Naive thymus-derived CD8-positive, alpha-beta T cell (primary cell): ENCODE measurements at places on chromosomes 5 and 9.
A peak's percentile ranks its signal among the peaks of the same experiment; 100 is the strongest.

- DNase-seq: no peak
These were observed 2.2 kb downstream of the SPOCK1 start for GRCh38 chr5:137496919-137497318.

- no peak for DNase-seq
These were observed 38.8 kb downstream of the NFX1 start for GRCh38 chr9:33329117-33329563.

- no peak for DNase-seq
These were observed 71.4 kb downstream of the DAPK1 start for GRCh38 chr9:87569008-87569509.

GRCh38 chr5:174315871-174316270 lies 270.4 kb downstream of the NSG2 start:
- no peak for DNase-seq

- no peak for DNase-seq
These were observed 71.2 kb upstream of the PARP8 start for GRCh38 chr5:50595199-50595598.

GRCh38 chr5:149646564-149646963 lies 65.3 kb downstream of the ARHGEF37 start:
- DNase-seq: peak; percentile 74

GRCh38 chr5:16995372-16995771 lies 59.3 kb upstream of the MYO10 start:
- DNase-seq: no peak

DNA sequence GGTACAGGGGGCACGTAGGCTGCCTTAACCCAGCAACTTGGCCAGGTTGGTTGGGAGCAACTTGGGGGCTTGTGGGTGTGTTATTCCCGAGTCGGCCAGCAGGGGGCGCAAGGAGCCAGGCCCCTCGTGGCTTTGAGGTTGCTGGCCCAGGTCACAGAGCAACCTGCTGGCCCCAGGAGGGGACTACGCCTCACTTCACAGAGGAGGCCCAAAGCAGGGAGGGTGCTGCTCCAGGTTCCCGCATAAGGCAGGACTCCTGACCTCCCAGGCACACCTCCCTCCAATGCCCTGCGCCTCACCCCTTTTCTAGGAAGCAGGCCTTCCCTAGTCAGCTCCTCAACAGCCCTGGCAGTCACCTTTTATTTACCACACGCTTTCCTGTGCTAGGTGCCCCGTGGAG lies 18.1 kb downstream of the KYAT1 start:
- DNase-seq: peak; percentile 68

GRCh38 chr9:98465799-98466198 lies 210.3 kb upstream of the TBC1D2 start:
- DNase-seq: no peak

DNA sequence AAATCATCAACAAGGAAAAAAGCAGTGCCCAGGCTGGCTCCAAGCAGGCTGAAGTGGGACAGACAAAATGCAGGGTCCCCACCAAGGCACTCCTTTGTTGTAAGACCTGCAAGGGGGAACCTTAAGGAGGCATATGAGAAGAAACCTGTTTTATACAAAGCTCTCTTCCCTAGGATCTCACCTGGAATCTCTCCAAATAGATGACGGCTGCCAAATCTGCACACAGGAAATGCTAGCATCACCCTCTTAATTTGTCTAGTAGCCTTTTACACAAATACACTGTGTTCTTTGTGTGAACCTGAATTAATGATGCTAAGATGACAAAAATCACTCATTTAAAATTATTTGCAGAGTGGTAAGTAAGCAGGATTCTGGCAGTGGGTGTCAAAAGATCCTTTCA lies 280.2 kb downstream of the SPOCK1 start:
- no peak for DNase-seq

- no peak for DNase-seq
These were observed 66.4 kb upstream of the POU5F2 start for GRCh38 chr5:93807846-93808245.

GRCh38 chr9:37971691-37972090 lies 67.8 kb upstream of the SLC25A51 start:
- DNase-seq: no peak

GRCh38 chr5:176534640-176535039 lies 2.6 kb downstream of the RNF44 start:
- DNase-seq: no peak

DNA sequence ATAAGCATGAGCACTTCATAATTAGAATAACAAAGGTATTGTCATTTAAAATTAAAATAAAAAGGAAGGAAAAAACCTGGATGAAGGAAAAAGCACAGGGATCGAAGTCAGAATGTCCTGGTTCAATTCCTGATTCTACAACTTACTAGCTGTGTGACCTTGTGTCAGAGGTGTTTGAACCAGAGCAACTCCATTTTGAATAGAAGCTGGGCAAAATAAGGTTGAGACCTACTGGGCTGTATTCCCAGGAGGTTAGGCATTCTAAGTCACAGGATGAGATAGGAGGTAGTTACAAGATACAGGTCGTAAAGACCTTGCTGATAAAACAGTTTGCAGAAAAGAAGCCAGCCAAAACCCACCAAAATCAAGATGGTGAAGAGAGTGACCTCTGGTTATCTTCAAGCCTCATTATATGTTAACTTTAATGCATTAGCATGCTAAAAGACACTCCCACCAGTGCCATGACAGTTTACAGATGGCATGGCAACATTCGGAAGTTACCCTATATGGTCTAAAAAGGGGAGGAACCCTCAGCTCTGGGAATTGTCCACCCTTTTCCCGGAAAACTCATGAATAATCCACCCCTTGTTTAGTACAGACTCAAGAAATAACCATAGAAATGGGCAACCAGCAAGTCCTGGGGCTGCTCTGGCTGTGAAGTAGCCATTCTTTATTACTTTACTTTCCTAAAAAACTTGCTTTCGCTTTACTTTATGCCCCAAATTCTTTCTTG lies 412.7 kb downstream of the PIK3R1 start:
- no peak for DNase-seq

GRCh38 chr9:9846557-9846956 lies 766.2 kb downstream of the PTPRD start:
- no peak for DNase-seq

DNA sequence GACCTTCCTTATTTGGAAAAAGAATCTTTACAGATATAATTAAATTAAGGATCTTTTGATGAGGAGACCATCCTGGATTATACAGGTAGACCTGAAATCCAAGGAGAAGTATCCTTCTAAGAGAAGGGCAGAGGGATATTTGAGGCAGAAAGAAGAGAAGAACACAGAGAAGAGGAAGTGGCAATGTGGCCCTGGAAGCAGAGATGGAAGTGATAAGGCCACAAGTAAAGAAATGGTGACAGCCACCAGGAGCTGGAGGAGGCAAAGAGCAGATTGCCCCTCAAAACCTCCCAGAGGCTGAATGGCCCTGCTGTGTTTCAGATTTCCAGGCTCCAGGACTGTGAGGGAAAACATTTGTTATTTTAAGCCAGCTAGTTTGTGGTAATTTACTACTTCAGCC lies 93.0 kb upstream of the ANKRD55 start:
- no peak for DNase-seq

GRCh38 chr5:62330302-62330701 lies 24.3 kb downstream of the KIF2A start:
- no peak for DNase-seq

GRCh38 chr9:128611600-128612394 lies 44.9 kb downstream of the DYNC2I2 start:
- DNase-seq: no peak

DNA sequence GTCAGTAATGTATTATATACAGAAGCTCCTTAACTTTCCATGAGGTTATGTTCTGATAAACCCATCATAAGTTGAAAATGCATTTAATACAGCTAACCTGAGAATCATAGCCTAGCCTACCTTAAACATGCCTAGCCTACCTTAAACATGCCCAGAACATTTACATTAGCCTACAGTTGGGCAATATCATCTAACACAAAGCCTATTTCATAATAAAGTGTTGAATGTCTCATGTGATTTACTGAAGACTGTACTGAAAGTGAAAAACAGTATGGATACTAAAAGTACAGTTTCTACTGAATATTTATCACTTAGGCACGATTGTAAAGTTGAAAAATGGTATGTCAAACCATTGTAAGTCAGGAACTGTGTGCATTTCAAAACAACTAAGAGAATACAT lies 1.6 kb downstream of the GM2A start:
- DNase-seq: no peak

GRCh38 chr9:86614871-86615849 lies 260.9 kb upstream of the TUT7 start:
- DNase-seq: no peak

- DNase-seq: no peak
These were observed 38.9 kb upstream of the N4BP3 start for GRCh38 chr5:178074266-178074952.

- no peak for DNase-seq
These were observed 80.3 kb upstream of the FAM169A start for GRCh38 chr5:74946471-74946870.
